BJ (cell line): ENCODE measurements at places on chromosomes 2 and 18.

DNA sequence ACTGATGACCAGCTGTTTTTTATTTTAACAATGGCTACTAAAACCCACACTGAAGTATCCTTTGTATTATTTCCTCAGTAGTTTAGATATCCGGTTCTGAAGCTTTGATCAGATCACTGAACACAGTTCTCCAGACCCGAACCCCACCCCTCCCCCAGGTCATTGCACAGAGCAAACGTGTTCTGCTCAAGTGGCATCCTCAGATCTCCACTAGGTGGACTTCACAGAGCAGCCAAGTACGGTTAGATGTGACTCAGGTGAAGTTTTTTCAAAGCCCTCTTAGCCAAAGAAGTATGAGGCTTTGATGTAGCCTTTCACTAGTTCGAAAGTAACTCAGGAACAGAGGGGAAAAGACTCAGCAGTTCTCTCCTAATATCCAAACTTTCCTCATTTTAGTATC lies 142.7 kb upstream of the NRP2 start:
- no peak for DNase-seq

DNA sequence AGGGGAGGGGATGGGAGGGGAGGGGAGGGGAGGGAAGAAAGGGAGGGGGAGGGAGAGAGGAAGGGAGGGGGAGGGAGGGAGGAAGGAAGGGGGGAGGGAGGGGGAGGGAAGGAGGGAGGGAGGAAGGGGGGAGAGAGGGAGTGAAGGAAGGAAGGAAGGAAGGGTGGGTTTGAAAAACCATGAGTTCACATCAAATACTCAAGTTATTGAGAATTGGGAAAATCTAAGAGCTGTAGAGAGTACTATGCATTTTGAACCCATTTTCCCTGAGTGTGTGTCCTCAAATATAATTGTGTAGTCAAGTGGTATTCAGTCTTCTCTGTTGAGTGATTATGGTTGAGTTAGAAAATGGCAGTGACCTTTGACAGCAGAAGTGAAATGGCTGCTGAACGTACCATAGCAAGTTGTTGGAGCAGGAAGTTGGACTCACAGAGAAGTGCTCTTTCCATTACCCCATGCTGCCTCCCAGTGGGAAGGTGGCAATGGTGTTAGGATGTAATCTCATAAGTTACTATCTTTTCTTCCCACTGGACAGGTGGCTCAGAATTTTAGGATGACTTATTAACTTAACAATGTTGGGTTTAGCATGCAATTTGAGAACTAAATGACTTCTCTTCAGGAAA lies 214.6 kb downstream of the SETBP1 start:
- DNase-seq: no peak

DNA sequence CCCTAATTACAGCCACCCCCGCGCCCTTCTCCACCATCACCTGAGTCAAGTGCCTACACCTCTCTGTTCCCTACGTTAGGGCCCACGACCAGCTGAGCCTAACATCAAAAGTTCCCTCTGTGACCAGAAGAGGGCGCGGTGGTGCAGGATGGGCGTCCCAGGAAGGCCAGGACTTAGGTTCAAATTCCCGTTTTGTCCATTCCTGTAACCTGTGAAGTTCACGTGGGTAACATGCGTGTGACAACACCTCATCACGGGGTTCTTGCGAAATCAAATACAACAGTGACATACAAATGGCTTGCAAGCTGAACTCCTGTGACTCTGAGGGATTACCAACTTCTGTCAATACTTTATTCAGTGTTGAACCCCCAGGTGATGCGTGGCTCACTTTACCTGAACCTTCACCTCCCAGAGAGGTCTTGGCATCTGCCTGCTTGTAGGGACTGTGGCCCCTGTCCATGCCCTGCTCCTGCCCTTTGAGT lies 207.9 kb downstream of the ARL4C start:
- DNase-seq: no peak

DNA sequence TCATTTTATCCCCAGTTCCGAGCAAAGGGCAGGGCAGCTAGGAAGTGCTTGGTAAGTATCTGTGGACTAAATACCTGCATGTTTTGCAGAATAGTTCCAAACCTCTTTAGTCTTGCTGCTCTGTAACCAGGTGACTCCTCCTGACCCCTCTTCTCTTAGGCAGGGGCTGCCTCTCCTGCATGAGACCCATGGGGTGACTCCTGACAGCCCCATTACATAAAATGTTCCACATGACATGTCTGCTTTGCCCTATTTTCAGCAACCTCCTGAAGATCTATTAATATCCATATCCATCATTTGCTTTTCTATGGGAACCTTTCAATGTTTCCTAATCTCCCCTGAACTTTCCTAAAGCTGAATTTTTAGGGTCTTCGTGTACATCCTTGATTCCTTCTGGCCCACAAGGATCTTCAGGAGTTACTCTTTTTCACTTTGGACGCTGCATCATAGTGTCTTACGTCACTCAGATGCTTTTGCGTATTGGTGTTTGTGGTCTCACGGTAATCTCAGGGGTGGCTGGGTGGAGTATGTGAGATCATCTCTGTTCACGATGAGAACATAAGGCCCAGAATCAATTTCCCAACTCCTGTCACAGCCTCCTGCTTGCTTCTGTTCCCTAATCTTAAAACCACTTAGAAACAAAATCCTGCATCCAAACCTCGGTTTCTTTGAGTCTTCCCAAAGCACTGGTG lies 76.6 kb downstream of the MAPK4 start:
- no peak for DNase-seq

DNA sequence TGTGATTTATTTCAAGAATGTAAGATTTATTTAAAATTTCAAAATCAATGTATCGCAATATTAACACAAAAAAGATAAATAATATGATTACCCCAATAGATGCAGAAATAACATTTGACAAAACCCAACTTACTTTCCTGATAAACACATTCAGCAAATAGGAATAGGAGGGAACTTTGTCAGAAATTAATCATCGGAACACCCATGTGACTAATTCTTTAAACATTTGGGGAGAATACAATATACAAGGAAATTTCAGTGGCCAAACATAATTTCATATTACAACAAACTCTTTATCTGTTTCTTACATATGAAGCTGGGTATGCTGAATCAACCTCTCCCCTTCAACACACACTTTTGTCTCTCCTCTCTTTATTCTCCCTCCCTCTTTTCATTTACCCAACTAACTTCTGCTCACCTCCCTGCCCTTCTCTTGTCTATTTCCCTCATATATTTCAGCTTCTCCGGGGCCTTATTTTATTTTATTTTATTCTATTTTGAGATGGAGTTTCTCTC lies 309.6 kb upstream of the CNTNAP5 start:
- DNase-seq: no peak

DNA sequence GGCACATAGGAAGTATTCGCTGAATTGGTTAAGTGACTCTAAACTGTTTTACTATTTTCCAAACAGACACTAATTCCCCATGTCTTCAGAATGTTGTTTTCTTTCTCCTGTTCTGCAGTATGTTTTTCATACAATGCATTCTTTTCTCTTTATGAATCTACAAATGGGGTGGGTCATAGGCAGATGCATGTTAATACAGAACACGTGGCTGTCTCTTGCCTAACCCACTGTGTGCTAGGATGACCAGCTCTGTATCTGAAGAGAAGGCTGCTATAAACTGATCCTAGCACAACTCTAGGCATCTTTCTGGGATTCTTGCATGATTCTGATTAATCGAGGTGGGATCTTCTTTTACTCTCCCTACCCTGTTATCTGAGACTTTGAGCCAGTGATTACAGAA lies 826.0 kb downstream of the PLCL1 start:
- no peak for DNase-seq

DNA sequence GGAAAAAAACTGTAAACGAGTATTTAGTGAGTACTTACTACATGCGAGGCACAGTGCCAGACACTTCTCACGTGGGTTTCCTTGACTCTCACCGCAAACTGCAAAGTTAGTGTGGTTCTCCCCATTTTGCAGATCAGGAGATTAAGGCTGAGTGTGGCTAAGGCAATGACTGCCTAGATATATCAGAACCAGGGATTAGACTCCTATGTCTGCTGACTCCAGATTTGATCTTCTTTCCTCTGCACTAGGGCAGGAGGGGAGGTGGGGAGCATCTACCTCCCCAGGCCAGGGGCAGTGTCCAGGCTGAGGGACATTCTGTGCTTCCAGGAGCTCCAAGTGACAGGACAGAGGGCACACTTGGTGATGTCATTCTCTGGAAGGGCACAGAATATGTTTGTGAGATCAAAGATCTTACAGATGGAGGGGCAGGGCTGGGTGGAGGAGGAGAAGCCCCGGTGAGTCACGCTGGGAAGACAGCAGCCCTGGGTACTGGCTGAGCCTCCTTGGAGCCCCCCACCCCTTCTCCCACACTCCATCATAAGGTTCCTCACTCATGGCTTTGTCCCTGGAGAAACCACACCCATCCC lies 92.4 kb downstream of the RHOB start:
- no peak for DNase-seq

- DNase-seq: no peak
Observed at GRCh38 chr2:144832048-144832447, 312.1 kb upstream of the ZEB2 start.
